ENCODE measurements at places on chromosomes 5 and 9.

DNA sequence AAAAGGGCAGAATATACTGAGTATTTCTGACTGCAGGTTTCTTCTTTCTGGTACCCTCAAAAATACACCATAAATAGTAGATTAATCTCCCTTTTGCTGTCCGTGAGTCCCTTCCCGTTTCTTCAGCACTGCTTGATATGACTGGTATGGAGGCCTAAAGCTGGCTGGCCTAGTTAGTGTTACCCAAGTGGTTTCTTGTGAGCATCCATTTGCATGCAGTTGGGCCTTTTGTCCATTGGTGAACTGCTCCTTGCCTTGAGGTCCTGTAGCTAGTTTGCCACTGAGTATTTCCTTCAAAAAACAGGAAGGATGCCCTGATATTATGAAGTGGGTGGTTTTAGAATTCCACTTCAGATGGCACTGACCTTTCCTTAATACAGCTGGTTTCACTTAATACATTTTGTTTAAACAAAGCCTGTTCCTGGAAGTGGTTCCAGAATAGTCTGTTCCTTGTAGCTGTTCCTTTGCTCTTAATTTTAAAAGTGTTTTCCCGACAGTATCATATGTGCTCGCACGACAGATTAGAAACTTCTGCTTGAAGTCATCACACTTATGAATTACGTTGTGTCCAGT, 40.0 kb upstream of the ABL1 start:
- no peak for DNase-seq

DNA sequence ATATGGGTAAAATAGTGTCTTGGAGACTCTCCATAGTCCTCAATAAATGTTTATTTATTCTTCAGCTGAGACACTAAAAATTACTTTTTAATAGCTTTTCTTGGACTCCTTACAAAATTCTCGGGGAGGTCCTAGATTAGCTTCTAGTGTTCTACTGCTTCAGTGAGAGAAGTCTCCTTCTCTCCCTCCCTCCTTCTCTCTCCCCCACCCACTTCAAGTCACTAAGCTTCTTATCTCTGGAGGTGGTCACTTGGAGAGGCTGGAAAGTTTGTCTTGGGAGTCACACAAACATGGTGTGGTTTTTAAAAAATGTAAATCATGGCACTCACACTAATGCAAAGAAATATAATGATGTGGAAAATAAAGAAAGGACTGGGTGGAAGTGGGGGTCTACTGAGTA, 64.1 kb downstream of the SEMA6A start:
- no peak for DNase-seq

GRCh38 chr9:110220809-110221208, 12.8 kb upstream of the C9orf152 start:
- DNase-seq, result no peak

DNA sequence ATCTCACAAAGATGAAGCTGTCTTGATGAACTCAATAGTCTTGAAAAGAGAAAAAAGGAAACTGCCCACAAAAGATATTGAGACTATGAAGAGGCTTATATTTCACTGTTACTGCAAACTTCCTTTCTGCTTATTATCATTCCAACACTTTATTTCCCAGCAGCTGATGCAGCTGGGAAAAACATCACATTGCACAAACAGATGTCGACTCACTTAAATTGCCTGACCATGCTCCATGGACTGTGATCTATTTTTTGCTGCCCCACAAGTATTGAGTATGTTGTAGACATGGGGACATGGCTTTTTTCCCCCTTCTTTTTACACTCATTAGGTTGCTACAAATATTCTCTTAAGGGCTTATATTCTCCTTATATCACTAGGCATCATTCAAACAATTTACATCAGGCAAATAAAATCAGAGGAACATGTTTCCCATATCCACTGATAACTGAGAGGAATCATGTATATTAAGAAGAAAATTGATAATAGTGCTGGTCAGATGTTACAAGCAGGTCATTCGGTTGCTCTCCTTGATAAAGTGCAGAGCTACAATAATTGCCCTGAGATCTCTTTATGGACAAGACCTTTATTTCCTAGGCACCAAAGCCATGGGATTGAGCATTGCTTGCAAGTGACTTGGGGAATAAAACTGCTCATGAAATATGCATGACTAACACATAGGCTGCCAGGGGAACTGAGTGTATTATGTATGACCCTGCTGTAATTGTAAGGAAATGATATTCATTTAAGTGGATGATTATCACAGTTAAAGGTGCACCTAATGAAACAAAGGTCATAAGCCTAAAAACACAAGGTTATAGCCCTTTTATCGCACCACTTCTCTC, 509.9 kb downstream of the ZNF608 start:
- DNase-seq, result no peak

DNA sequence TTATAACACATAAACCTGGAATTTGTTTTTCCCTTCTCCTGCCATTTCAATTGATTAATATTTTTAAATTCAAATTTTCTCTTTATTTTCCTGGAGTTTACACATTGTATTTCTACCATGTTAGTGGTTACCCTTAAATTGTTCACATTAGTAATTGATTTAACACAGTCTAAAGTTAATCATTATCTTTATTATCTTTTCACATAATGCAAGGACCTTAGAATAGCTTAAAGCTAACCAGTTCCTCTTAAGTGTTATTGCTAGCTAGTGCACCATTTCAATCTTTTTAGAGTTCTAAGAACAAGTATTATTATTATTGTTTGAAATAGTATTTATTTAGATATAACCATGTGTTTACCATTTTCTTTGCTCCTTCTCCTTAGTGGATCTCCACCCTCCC, 251.2 kb upstream of the FBXL7 start:
- DNase-seq, result no peak
